ENCODE measurements at places on chromosomes 1 and 21. TPM values are rescaled to one million over a fixed set of nuclear protein-coding genes. Genes with fewer than 3 reads are reported as not detected.

RIMS3 gene
- total RNA-seq = 0.28 TPM

ERO1B gene
- total RNA-seq = 1.7 TPM

SLC35A3 gene
- total RNA-seq = 13.6 TPM

LRRC39 gene
- 0.36 TPM for total RNA-seq

S100A3 gene
- total RNA-seq = 2.9 TPM

TTLL10 gene
- total RNA-seq = not detected

SPATA6 gene
- total RNA-seq = 2.2 TPM

- no peak for DNase-seq
Measured at GRCh38 chr1:61980561-61980960, 214.1 kb upstream of the L1TD1 start.

DNA sequence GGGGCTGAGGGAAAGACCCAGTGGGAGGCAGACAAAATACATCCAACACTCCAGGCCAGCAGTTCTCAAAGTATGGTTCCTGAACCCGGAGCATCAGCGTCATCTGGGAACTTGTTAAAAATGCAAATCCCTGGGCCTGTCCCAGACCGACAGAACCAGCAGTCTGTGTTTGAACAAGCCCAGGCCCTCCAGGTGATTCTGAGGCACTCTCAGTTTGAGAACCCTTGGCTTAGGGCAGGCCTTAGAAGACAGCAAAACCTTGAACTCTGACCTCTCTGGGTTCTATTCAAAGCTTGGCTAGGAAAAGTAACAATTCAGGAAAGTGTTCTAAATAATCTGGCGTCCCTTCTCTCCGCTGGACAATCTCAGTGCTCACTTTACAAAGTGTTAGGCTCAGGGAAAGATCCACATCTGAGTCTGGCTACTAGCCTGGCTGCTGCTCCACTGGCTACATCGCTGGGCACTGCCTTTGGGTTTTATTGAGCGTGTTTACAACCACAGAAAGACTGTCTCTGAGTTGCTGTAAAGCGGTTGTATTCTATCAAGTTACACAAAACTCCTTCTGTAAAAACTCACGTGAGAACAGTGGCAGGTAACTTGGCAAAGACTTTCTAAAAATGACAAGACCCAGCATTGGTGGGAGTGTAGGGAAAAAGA, 166.1 kb downstream of the HIVEP3 start:
- no peak for DNase-seq

DNA sequence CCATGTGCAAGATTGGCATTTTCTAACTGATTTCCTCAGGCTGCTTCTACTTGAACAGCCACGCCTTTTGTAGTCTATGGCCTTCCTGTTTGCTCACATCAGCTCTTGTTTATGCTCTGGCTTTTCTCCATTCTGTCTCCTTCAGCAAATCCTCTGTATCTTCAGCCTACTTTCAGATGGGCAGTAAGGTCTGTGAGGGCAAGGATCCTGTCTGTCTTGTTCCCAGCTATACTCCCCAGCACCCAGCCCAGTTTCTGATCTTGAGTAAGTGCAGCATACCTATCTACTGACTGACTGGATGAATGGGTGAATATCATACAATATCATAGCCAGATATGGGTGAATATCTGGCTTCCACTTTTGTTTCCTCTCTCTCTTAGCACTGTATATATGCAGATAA, 438.1 kb downstream of the LMO4 start:
- DNase-seq = peak; percentile 48

DNA sequence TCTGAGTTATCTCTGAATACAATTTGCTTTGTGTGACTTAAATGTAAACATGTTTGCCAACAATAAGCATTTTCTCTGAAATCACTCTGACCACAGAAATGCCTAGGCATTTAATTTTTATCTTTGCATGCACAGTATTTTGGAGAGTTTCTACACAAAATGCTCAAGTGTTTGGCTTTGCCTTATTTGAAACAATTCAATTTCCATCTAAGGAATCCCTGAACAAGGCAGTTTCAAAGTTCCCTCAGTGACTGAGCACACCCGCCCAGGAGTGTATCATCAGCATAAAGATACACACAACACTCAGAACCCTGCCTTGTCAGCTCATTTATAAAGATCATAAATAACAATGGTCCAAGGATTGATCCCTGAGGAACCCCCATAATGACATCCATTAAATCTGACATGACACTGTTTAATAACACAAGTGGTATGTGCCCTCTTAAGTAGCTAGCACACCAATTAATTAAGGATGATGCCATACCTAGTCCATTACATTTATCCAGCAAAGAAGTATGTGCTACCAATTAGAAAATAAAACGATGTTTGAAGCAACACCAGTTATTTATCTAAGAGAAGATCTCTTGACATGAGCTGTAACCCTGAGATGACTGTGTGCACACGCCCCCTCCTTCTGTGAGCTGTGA, 585.8 kb downstream of the ADGRL2 start:
- DNase-seq = no peak

DNA sequence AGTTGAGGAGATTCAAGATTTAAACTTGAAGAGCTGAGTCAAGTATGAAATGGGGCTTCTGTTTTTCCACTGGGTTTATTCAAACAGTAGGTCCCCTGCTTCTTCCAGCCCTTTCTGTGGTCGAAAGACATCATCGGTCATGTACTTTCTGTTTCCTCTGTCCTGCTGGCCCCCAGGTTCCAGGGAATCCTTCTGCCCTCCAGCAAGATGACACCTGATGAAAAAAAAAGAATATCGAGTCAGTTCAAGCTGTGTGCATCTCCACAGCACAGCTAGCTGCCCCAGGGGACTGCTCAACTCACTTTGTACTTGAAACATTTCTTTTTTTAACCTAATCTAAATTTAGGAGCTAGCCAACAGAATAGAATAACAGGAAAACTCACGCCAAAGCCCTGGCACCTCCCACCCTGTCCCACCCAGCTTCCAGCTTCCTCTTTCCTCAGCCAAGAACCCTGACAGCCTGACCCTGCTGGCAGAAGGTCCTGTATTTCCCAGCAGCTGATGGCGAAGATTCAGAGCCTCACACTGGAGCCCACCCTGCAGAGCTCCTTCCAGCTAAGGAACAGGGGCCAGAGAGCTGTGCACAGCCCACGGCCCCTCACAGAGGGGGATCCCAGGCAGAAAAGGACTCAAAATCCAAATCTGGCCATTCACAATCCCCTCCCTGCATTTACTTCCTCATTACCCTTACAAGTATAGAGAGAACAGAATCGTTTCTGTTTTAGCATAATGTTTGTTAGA, 176.5 kb downstream of the PSMG1 start:
- DNase-seq = no peak

DNA sequence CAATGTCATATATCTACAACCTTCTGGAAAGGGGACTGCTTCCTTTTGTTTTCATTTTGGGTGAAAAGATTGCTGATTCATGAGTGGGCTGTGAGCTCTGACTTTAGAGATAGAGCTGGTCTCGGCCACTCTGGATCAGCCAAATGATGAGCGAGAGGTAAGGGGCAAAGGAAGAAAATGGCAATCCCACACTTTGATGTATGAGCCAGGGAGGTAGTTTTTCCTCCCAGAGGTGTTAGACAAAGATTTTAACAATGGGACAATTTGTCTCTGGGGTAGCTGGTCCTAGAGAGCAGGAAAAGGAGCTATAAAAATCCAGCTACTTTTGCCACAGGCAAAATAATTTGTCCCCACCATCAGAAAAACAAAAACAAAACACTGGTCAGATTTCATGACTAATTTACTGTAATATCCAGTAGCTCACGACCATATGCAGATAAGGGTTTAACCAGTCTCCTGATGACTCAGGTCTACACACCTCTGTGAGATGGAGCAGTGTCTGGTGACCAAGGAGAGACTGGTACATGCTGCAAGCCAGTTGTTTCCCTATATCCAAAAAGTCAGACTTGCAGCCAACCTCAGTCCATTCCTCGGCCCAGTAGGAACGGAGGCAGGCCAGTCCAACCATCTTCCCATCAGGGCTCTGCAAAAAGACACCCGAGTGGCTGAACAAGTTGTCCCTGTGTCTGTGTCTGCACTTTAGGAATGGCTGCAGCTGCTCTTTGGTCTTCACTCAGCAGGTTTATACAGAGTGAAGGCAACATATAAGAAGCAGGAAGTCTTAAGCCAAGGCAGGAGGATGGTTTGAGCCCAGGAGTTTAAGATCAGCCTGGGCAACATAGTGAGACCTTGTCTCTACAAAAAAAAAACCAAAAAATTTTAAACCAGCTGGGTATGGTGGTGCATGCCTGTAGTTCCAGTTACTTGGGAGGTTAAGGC, 29.2 kb downstream of the DNASE2B start:
- peak; percentile 19 for DNase-seq

DNA sequence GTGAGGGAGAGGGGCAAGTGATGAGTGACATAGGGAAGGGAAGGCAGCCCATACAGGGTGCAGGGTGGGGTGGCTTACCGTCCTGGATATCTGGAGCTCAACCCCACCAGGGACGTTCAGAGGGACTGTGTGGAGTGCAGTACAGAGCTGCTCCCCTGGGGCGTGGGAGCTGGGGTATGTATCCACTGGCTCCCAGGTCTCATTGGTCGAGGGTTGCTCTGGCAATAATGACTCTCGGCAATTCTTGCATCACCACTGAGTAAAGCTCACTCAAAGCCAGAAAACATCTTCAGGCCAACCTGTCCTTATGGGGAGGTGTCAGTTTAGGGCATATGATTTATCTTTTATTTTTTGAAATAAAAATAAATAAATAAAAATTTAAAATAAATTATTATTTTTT, 43.2 kb upstream of the RUNX3 start:
- no peak for DNase-seq

GRCh38 chr1:44786138-44786840, 1.7 kb downstream of the BEST4 start:
- peak; percentile 59 for DNase-seq

- DNase-seq = peak; percentile 97
Measured at GRCh38 chr1:119987112-119987511, 82.3 kb downstream of the NOTCH2 start.

DNA sequence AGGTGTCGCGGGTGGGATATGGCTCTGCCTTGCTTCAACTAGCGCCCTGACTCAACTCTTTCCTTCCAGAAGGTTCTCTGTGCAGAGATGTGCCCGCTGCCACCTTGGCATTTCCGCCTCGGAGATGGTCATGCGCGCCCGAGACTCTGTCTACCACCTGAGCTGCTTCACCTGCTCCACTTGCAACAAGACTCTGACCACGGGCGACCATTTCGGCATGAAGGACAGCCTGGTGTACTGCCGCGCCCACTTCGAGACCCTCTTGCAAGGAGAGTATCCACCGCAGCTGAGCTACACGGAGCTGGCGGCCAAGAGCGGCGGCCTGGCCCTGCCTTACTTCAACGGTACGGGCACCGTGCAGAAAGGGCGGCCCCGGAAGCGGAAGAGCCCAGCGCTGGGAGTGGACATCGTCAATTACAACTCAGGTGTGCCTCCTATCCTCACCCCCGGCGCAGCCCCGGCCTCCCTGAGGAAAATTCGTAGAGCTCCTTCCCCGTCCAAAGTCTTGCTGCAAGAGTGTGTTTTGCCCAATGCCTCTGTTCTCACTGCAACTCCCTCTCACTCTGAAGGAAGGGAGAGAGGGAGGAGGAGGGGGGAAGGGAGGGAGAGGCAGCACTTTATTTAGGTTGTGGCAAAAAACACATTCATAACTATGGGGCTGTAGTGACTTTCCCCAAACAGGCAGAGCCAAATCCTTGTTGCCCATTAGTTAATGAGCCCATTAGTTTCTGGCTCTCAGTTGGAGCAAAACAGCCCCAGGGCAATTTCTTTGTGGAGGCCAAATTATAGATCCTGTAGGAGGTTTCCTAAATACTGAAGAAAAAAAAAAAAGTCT, 4.3 kb downstream of the LHX9 start:
- no peak for DNase-seq

GRCh38 chr1:219783605-219784235, 144.6 kb downstream of the SLC30A10 start:
- no peak for DNase-seq

GRCh38 chr1:60073605-60074278, at the start of gene C1orf87:
C1orf87 (minus strand) TSS chr1:60073770; CDS start chr1:60072643, 1,127 bp downstream.
- DNase-seq = no peak

GRCh38 chr1:64327119-64327518, 123.7 kb downstream of the UBE2U start:
- DNase-seq = no peak

DNA sequence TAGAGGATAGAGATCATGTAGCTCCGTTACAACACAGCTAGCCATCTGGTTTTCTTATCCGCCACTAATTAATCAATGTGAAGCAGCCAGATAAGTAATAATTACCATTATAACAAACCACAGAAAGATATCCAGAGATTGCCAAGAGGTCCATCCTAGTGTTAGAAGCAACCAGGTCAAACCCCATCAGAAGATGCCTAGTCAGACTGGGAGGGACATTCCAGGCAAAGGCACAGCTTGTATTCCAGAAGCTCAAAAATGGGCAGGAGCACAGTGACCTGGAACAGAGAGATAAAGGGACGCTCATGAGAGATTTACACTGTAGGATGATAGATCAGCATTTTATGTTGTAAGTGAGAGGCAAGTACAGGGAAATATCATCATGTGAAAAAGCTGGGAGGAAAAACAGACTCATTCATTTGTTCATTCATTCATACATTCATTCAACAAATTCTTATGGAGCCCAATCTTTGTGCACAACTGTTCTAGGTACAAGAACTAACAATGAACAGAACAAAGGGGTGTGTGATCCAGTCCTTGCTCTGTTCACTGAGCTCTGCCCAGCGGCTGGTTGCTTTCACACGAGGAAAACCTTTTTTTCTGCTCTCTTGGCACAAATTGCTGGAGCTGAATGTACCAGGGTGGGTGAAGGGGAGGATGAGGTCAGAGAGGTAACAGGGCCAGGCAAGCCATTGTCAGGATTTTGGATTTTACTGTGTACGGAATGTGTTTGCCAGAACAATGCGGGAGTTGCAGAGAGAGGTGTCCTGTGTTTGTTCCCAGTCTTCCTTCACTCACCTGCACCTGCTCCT, 240.8 kb upstream of the FGGY start:
- no peak for DNase-seq

DNA sequence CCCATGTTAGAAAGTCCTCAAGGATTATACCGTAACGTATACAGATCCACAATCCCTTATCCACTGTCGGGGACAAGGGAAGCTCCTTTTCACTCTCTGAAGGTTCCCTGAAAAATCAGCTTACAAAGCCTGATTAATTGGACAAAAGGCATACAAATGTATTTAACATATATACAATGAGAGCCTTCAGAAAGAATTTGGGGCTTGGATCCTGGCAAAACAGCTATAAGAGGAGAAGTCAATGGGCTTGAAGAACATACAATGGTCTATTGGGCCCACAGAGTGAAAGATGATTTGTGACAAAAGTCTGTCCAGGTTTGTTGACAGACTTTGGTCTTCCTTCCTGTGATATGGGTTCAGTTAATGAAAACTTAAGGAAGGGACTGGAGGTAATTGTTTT, 10.7 kb downstream of the TACSTD2 start:
- DNase-seq = no peak

All from IMR-90 (cell line).